ENCODE measurements at places on chromosomes 2 and 18.

DNA sequence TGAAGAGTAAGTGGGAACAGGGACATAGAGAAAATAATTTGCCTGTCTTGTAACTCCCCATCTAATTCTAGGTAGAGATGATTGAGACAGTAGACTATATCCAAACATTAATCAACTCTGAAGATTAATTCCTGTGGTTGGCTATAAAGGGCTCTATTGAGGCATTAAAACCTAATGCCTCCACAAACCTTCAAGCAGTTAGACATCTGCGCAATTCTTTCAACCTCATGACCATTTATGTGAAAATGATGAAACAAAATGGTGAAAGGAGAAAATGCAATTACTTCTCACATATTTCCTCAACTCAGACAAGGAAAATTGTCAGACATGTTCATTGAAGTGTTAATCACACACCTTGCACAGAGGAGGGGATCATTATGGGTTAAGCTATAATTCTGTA, 164.5 kb upstream of the MYT1L start:
- DNase-seq, result no peak

GRCh38 chr18:13758622-13759021, 32.1 kb downstream of the RNMT start:
- DNase-seq, result no peak

DNA sequence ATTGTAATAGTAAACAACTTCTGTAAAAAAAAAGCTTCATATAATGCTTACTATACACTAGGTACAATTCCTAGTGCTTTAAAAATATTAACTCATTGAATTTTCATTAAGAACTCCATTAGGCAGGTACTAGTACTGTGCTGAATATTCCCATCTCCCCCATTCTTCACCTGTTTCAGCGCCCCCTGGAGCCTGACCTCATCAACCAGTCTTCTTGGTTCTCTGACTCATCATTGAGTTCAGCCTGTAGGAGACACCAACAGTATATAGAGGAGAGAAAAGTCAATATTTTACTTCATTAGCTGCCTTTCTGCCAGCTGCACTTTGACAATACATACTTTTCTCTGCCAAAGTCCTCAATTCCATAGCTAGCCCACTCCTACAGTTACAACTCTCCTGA, 1009.9 kb upstream of the KLHL29 start:
- DNase-seq, result no peak

DNA sequence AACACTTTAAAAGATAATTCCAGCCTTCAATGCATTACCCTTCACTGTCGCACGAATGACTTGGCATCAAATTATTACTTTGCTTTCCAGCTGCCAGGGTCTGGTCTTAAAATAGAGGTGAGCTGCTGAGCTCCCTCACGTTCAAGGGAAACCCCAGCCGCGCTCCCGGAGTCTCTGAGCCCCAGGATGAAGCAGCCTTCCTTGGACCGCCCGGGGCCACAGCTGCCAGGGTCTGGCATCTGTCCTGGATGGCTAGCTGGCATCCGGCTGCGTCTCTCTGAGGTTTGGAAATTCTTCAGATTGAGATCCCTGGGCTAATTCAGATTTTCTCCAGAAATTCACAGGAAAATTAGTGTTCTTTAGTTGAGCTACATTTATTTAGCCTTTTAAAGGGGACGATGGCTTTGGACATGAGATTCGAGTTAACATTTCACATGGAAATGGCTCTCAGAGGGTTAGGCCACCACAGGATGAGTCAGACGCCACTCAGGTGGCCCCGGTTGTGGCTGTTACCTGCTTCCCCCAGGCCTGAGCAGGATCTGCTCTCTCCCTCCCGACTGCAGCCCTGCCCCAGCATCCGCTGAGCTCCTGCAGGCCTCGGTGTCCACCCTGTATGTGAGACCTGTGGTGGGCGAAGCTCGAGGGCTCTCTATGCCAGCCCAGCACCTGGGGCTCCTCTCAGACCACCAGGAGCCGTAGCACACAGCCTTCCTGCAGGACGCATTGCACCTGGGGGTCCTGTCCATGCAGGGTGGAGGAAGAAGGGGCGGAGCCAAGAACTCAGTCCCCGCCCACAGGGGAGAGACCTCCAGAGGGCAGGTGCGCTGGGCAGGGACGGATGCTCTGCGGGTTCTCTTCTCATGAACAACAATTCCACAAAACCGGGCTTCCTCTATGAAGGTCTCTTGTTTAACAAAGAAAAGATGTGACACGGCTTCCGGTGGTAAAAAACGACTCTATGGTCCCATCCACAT, 255.5 kb downstream of the TWIST2 start:
- DNase-seq, result no peak

DNA sequence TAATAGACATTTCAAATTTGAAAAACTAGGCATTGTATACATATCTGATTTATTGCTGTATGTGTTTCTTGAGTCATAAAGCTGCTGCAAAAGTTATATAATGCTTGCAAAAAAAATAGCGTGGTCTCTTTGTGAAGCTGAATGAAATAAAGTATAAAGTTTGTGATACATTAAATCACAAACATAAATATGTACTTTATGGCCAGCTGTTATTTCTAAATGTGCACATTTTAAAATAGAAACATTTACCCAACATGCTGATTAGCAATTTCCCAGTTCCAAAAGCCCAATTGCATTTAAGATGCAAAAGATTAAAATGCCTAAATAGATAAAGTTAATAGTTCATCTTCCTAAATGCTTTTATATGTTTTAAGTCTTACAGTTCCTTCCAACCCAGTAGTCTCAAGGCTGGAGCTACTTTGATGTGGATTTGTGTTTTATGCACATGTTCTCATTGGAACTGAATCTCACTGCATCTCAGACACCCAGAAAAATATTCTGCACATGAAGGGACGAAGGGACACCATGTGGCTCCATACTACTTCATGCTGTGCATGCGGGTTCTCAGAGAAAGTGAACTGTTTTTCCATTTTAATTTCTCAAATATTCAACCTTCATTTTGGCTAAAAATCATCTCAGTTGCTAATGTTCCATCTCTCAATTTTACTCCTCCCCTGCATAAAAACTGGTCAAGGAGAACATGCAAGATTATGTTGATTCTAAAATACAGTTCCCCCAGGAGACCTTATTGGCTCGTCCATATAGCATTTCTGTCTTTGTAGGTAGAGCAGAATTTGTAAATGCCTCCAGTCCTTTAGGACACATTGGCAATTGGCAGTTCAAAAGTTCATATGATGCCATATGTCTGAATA, 304.6 kb downstream of the MTX2 start:
- no peak for DNase-seq

DNA sequence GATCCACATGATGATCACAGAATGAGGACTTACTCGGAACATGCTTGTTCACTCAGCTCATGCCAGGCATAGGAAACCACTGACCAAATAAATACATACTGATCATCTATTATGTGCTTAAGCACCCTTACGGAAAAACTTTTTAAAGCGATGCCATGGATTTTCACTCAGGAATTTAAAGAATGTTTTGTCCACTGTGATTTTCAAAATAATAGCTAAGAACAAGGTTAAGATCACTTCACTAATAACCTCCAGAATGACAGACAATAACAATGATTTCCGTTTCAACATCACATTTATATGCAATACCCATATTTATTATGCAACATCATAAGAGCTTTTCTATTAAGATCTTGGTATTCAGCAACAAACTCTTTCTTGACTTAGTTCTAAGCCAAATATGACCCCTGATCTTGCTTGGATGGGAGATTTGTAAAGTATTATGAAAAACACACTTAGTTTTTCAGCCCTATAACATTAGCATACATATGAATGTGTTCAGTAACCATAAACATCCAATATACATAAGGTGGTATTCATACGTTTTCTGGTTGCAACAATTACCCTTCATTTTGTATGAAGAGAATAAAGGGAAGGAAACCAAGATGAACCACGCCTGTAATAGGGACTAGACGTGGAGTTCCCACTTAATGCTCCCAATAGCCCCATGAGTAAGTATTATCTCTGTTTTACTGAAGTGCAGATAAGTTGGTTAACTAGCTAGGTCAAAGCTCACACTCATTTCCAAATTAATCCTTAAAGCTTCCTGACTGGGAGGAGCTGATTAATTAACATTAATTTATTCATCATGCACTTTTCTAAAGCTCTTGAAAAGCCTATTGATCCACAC, 1.9 kb downstream of the CD302 start:
- DNase-seq, result no peak
